Ammon's horn (tissue), 1 donor: ENCODE measurements at places on chromosomes 1 and 21.
A peak's percentile ranks its signal among the peaks of the same experiment; 100 is the strongest.

DNA sequence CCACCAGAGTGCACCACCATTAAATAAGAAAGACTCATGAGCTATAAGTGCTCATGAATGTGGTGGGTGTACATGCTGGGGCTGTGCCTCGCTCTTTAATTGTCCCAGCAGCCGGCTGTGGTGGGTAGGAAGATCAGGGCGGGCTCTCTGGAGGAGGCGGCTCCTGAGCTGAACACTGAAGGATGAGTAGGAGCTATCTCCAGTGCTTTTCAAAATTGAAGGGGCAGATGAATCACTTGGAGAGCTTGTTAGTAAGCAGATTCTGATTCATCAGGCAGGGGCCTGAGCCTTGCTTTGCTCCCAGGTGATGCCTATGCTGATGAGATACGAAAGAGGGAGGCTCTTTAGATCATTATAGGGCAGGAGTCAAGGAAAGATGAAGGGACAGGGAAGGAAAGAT, 54.1 kb downstream of the ETS2 start:
- DNase-seq = no peak

DNA sequence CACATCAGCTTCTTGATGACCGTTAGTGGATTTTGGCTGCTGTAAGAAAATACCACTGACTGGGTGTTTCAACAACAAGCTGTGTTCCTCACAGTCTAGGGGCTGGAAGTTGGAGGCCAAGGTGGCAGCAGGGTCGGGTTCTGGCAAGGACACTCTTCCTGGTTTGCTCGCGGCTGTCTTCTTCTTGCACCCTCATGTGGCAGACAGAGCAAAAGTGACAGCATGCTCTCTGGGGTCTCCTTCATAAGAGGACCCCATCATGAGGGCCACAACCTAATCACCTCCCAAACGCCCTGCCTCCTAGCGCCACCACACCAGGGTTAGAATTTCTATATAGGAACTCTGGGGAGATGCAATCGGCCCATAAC, 18.6 kb upstream of the TSPEAR start:
- no peak for DNase-seq

DNA sequence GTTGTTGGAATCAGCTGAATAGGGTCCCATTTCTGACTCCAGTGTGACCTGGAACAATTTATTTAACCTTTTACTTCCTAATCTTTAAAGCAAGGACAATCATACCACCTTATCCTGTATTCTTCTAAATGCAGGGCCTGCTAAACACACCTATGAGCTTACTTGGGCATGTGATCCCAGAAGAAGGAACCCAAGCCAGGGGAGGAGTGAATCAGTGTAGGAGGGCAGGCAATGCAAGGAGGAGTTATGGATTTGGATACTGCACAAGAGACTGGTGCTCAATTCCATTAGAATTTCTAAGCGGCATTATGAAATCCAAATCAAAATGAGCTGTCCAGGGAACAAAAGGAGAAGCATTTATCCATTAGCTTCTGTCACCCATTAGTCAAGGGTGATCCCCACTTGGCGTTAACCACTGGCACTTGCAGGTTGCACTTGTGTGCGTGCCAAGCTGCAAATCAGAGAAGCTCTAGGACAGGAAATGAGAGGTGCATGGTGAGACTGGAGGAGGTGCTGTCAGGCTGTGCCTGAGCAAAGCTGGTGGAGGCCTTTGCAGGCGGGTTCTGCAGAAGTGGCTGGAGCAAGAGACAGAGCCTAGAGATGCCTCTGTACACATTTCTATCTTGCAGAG, 297.2 kb upstream of the PLXNA2 start:
- DNase-seq = no peak

GRCh38 chr21:44449473-44450363, 5.6 kb upstream of the LRRC3 start:
- no peak for DNase-seq

GRCh38 chr1:151479462-151479861, 20.2 kb upstream of the POGZ start:
- DNase-seq = no peak

DNA sequence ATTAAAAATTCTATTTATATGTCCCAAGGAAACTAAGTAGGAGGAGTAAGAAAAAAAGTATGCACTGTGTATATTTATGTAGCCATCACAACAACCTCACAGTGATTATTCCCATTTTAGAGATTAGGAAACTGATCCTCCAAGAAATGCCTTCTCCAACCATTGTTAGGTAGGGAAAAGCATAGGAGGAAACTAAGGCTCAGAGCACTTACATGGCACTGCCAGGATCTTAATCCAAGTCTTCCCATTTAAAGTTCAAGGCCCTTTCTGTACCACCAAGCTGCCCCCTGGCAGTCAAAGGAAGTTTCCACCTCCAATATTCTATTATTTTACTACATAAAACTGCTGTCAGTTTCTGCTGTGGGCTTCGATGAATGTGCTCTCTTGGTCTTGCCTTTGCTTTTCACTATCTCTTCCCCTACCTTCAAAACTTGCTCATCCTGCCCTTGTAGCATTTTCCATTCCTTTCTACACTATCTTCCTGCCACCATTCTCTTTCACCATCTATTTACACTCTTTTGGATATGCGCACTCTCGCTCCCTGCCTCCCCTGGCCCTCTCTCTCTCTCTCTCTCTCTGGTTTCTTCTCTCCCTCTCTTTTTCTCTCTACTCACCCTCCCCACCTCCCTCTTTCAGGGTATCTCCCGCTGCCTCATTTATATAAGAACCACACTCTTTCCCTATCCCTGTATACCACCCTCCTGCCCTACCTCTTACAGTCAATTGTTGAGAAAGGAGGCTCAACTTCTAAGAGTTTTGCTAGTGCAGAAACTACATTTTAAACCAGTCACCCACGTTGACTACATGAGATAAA, 34.0 kb downstream of the PUM1 start:
- no peak for DNase-seq

GRCh38 chr1:65258106-65258505, 51.2 kb upstream of the DNAJC6 start:
- DNase-seq = no peak

DNA sequence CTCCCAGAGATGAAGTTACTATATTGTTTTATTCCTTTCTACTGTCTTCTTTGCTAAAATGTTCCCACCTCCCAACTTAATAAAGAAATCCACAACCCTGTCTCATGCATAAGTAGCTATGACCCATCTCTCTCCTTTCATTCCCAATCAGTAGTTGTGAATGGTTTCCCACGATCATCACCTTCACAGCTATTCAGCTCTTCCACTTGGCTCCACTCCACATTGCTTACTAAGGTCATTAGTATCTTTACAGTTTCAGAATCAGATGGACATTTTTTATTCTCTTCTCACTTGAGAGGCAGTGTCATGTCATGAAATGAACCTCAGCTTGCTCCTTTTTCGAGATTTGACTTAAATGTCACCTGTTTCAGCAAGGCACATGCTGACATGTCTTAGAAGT, 47.1 kb upstream of the COG2 start:
- no peak for DNase-seq

DNA sequence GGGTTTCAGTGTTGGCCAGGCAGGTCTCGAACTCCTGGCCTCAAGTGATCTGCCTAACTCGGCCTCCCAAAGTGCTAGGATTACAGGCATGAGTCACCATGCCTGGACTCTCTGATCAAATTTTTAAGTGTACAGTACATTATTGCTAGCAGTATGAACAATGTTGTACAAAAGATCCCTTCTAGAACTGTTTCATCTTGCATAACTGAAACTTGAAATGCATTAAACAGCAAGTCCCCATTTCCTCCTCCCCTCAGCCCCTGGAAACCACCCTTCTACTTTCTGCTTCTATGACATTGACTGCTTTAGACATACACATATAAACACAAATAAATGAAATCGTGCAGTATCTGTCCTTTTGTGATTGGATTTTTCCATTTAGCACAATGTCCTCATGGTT, 463.4 kb downstream of the PTPRC start:
- DNase-seq = no peak

- peak; percentile 20 for DNase-seq
Observed at GRCh38 chr21:17612023-17612564, 607 bp downstream of the BTG3 start.

DNA sequence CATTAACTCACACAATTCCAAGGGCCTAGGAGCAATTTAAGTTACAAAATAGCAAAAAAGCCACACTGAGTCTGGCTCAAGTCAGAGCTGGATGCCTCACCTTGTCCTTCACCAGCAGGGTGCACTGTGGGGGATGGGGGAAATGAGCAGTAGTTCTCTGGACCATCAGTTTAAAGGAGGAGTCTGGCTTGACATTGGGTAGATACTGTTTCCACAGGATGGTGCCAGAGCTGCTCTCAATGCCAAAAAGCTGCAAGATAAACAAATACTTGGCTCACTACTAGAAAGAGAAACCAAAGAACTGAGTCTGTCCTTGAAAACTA, 18.8 kb downstream of the EMC1 start:
- peak; percentile 34 for DNase-seq

GRCh38 chr1:110554871-110555801, 36.2 kb upstream of the KCNA10 start:
- peak; percentile 81 for DNase-seq

- no peak for DNase-seq
Observed at GRCh38 chr1:18528616-18529015, 47.9 kb downstream of the KLHDC7A start.
